NCI-H82 (cell line): ENCODE measurements at places on chromosomes 12 and 14.

DNA sequence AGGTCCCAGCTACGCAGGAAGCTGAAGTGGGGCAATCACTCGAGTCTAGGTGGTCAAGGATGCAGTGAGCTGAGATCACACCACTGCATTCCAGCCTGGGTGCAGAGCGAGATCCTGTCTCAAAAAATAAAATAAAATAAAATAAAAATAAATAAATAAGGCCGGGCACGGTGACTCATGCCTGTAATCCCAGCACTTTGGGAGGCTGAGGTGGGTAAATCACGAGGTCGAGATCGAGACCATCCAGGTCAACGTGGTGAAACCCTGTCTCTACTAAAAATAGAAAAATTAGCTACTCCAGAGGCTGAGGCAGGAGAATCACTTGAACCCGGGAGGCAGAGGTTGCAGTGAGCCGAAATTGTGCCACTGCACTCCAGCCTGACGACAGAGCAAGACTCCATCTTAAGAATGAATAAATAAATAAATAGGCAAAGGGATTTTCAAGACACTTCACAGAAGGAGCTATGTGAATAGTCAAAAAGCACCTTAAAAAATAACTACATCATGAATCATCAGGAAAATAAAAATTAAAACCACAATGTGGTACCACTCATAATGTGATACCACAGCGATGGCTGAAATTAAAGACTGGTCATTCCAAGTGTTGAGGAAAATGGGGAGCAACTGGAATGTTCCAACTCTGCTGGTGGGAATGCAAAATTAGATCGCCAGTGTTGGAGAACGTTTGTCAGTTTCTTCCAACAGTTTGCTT, 92.9 kb upstream of the TBX3 start:
- DNase-seq: no peak

DNA sequence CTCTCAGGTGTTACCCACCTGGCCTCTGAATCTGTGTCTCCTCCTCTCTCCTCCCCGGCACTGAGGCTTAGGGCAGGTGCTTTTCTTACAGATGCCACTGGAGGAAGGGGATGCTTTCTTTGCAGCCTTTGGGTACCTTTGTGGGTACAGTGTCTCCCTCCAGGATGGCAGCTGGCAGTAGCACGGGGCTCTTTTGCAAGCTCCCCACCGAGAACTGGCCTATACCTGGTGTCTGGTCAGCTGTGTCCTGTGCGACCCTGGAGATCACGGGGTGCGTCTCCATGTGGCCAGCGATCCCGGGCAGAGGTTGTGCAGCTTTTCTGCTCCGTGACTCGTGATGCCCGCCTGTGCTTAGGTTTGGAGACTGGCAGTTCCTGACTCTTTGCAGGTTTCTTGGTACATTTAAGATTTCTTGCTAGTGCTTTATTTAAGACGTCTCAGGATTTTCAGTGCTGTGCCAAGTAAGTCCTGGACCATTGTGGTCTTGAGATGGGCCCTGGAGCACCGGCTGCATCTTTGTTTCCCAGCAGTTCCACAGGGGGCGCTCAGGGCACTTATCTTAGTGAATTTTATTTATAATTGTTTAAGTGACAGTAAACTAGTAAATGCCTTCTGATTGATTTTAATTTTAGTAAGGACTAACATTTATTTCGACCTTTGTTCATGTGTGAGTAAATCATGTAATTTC, 68.9 kb downstream of the DDX51 start:
- no peak for DNase-seq

- DNase-seq: no peak
Measured at GRCh38 chr12:113778432-113779132, 187.5 kb downstream of the RBM19 start.

DNA sequence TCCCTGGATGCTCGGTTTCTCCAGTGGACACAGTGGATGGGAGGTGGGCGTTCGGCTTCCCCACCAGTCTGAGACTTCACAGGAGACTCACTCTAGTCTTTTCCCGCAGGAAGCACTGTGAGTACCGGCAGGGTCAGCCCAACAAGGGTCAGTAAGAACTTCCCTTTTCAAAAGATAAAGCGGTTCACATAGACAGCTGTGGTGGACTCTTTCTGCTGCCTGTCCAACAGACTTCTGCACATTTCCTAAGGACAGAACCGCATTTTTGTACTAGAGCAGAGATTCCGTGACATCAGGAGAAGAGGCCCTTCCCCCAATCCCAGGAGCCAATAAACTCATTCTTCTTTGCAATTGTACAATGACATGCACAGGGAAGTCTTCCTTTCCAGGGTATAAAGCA, 10.4 kb downstream of the LTBR start:
- DNase-seq: no peak

GRCh38 chr14:62126879-62127478, 364.8 kb downstream of the SNAPC1 start:
- peak; percentile 69 for DNase-seq

- no peak for DNase-seq
Measured at GRCh38 chr14:106690333-106690891, 1164.0 kb downstream of the TMEM121 start.

DNA sequence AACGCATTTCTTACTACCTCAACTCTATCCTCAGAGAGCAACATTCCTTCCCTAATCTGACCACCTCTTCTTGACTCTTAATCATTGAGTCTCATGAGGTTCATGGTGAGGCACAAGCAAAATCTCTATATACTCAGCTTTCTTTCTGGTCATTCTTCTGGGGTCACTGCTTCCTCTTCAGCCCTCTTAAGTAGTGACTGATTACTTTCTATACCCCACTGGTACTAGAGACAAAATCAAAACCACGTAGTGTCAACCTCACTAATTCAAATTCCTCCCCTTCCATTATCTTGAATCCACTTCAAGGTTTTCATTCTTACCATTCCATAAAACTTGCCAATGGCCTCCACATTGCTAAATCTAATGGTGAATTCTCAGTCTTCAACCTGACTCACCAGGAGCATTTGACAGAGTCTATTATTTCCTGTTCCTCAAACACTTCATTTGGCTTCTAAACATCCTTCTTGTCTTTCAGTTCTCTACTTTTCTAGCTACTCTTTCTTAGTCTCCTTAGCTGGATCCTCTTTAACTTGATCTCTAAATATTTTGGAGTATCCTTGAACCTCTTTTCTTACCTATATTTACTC, 6.8 kb downstream of the WDHD1 start:
- DNase-seq: no peak

DNA sequence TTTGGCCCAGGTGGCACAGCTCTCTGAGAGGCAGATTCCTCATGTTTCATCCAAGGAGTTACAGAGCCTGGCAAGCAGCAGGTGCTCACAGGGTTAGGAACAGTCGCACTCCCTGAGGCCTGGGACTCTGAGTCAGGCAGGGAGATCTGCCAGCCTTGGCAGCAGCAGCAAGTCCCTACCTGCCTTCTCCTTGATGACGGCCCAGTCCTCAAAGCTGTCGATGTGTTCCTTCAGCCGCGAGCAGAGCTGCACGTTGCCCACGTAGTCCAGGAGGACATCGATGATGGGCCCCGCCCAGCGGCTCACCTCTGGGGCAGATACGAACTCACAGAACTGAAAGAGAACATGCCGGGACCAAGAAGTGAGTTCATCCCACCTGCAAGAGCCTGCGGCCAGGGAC, 10.4 kb downstream of the FAM181A start:
- no peak for DNase-seq

- no peak for DNase-seq
Measured at GRCh38 chr14:105042813-105043212, 21.9 kb upstream of the CDCA4 start.

- DNase-seq: no peak
Measured at GRCh38 chr12:26156201-26156871, 31.5 kb upstream of the BHLHE41 start.

DNA sequence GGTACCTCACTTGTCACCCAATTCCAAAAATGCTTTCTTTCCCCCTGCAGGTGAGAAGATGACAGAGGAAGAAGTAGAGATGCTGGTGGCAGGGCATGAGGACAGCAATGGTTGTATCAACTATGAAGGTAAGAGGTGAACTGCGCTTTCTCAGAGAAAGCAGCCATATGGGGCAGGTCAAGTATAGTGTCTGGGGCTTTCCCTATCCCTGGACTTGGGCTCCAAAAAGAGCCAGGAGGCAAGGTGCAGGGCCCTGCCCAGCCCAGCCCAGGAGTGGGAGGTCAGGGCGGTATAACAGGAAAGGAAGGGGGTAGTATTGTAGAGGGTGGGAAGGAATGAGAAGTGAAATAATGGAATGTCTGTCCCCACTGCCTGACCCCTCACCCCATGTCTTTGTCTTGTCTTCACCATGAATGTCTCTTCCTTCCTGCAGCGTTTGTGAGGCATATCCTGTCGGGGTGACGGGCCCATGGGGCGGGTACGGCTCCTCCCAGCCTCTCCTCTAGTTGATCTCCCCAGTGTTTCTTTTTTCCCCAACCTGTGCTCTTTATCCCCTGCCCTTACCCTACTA, 2.1 kb downstream of the MYL6 start:
- no peak for DNase-seq

GRCh38 chr12:47458279-47458678, 247.6 kb downstream of the RPAP3 start:
- peak; percentile 36 for DNase-seq

- DNase-seq: no peak
Measured at GRCh38 chr14:72747652-72748051, 146.2 kb downstream of the DPF3 start.

DNA sequence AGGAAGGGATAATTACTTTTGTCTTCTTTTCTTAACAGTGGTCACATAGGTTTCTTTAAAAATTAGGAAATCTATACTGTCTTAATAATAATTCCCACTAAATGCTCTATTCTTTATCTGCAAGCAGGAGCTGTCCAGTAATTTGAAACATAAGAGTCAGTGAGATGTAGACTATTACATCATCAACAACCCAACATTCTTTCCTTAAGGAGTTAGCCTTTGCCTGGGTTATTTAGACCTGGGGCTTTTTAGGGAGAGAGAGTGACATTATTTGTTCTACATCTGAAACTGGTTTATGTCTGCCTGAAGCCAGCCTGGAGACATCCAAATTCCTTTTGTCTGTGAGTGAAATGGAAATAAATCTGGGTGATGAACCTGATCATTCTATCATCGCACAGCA, 294.4 kb downstream of the TMTC2 start:
- DNase-seq: no peak

DNA sequence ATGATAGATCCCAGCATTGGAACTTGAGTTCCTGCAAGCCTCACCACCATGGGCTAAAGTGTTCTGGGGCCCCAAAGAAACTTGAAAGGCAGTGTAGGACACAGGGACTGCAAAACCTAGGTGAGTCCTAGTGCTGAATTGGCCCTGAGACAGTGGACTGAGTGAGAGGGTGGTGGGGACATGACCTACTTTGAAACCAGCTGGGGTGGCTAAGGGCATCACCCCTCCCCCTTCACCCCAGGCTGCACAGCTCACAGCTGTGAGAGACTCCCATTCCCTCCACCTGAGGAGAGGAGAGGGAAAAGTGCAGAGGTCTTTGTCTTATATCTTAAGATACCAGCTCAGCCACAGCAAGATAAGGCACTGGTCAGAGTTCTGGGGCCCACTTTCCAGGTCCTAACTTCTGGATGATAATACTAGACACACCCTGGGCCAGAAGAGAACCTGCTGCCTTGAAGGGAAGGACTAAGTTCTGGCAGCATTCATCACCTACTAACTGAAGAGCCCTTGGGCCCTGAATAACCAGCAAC, 62.5 kb downstream of the MAPKAPK5 start:
- no peak for DNase-seq

GRCh38 chr12:90987101-90987500, 17.7 kb downstream of the EPYC start:
- no peak for DNase-seq

DNA sequence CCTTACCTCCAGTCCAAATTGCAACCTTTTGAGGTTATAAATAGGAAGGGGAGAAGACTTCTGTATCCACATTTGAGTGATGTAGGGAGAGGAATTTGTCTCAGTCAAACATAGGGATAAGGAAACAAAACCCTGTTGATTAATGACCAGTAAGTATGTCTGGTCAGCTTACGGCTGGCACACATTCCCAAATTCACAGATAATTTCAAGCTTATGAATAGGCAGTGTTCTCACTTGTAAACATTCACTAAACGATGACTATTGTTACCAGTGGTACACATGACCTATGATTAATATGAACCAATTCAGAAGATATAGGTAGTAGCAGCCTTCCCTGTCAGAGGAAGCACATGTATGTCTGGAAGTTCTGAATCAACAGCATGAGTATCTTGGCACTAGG, 33.0 kb upstream of the SLC5A8 start:
- no peak for DNase-seq

GRCh38 chr14:49895480-49895879, 2.6 kb downstream of the ARF6 start:
- DNase-seq: peak; percentile 60

- DNase-seq: peak; percentile 22
Measured at GRCh38 chr14:63134801-63135200, 69.4 kb upstream of the RHOJ start.

DNA sequence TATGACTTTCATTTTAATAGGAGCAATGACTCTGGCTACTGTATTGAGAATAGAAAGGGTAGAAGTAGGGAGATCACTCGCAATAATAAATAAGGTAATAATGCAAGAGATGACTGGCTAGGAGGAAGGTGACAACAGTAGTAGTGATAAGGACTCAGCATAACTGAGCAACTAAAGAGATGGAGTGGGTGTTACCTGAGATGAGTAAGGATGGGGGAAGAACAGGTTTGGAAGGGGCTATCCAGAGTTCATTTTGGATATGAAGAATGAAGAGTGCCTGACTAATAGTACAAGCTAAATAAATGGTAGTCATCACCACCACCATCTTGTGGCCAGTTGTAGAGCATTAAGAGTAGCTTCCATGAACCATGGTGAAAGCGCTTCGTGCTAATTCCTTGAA, 101.1 kb downstream of the RPS6KA5 start:
- no peak for DNase-seq

- no peak for DNase-seq
Measured at GRCh38 chr12:52166672-52167071, 25.1 kb downstream of the KRT80 start.

DNA sequence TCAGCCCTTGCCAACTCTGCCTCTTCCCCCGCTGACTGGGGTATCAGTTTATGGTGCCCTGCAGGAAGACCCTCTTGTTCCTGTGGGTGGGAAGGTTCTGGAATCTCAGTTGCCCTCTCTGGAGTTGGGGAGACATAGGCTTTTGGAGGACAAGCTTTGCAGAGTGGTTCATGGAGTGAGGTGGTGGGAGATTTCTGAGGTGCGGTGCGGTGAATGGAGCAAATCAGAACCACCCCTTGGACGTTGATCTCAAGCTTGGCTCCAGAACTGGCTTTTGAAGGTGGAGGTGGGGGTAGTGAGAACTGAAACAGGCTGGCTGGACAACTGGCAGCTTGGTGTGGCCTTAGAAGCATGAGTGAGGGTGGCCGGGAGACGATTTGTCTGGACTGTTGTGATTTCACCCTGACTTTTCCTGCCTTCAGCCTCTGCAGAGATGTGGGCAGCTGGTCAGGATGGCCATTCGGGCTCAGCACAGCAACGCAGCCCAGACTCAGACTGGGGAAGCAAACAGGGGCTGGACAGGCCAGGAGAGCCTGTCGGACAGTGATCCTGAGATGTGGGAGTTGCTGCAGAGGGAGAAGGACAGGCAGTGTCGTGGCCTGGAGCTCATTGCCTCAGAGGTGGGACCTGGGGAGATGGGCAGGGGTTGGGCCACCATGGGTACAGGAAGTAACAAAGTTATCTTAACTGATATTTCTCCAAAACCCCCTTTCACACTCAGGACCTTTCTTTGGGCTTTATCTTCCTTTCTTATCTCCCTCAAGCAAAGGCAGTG, 1.1 kb downstream of the SHMT2 start:
- no peak for DNase-seq
